Suprapubic skin (tissue), 4 donors: ENCODE measurements at places on chromosomes 1 and 21. TPM values are rescaled to one million over a fixed set of nuclear protein-coding genes. Genes with fewer than 3 reads are reported as not detected.

DNA sequence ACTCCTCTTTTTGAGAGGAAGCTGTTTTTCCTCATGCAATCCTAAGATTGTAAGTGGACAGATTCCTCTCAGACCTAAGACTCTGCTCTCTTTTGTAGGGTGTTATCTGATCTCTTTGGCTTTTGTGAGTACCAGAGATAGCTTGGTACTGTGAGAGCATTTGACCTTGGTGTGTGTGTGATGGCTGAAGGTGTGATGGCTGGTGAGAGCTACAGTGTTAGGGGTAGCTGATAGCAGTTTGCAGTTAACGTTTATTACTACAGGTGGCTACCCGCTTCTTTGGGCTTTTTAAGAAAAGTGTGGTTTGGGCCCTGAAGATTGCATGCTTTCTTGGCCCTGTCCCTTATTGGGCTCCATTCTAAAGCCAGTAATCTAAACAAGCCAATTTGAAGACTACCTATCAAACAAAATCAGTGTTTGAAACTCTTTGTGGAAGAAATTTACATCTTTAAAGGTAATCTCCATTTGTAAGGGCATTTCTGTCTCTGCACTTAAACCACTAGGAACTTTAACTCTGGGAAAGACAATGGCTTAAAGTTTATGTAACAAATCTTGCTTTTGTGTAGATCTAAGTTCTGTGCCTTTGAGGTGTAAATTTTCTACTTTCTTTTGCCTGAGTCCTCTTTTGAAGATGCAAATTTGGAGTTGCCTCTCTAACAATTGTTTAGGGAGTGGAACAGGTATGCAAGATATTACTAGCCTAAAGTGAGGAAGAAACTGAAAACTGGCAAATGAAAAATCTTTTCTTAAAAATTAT, 85.3 kb upstream of the SERBP1 start:
- no peak for DNase-seq

DNA sequence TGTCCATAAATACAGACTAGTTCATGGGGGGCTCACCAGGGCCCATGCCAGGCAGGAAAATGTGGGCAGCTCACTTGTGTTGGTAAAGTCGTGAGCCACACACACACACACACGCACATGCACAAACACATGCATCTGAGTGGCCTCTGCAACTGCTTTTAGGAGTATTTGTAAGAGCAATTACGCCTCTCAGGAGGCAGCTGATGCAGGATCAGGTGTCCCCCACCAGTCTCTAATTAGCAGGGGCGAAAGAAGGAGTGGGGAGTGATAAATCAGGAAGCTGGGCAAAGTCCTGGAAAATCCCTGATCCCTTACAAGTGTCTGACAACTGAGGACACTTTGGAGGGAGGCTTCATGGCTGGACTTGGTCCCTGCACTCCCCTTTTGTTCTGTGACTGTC, 5.7 kb upstream of the IVL start:
- DNase-seq = no peak

- no peak for DNase-seq
Measured at GRCh38 chr1:244710474-244711062, 57.6 kb downstream of the DESI2 start.

GRCh38 chr1:69824932-69825331, 257.2 kb downstream of the LRRC7 start:
- DNase-seq = no peak

DNA sequence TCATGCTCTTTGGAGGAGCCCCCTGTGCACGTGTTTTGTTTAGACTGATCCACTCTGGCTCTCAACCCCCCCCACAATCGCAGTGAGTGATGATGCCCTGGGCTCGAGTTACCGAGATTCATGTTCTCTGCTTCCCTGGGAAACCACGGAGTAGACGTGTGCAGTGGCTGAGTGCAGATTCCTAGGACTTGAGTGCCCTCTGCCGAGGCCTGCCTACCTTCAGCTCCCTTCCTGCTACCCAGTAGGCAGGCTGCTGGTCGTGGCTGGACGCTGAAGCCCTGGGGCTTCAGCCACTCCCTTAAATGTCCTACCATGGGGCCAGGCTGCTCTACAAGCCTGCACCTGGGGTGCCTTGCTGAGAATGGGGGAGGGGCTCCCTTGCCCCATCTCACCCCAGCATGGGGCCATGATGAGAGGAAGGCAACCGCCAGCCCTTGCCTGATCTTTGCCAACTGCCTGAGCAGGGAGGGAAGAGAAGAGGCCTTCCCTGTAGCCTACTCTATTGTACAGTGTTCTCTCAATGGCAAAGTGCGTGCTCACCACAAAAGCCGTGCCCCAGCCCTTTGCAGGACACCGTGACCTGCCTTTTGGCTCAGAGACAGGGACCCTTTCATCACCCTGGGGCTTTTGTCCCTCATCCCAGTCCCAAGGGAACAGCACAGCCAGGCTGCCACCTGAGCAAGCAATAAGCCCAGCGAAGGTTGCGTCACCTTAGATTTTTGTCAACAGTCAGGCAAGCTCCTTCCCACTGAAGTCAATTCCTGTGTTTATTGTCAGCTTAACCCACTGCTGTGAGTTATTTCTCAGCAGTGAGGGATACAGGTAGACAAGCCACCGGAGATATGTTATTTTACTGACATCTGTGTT, 4.1 kb upstream of the GRIK3 start:
- no peak for DNase-seq

GRCh38 chr1:75712306-75712705, 12.2 kb upstream of the ACADM start:
- DNase-seq = no peak

GRCh38 chr1:200795156-200795555, 56.5 kb downstream of the CAMSAP2 start:
- no peak for DNase-seq

DNA sequence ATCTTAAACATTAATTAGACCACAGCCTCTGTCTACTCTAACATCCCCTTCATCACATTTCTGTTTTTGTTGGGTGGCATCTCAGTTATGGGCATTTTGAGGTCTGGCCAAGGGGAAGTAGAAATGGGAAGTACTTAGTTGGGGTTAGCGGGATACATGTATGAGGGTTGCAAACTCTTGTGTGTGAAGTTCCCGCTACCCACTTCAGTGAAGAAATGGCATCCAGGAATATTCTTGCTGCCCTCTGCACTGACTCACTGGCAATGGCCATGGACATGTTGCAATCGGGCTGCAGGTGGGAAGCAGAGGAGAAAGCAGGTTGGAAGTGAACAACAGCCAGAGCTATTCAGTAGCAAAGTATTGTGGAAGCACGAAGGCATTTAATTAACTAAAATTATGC, 7.4 kb downstream of the CD48 start:
- no peak for DNase-seq

GRCh38 chr1:176199707-176200106, 7.4 kb downstream of the COP1 start:
- no peak for DNase-seq

DNA sequence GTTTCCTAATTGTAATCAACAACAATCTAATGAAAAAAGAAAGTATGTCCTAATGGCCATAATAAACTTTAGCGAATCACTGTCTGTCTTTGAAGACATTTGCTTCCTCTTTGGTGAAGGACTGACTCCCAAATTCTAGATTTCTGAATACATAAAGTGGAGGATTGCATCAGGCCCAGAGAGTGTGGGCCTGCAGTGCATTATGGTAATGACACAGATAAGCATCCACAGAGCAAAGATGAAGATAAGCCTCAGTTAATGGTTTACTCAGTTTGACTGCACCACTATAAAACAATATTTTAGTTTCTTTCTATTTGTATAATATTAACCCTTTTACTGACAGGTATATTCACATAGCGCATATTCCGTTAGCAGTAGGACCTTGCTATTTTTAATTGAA, 365.5 kb downstream of the KCTD3 start:
- no peak for DNase-seq

DNA sequence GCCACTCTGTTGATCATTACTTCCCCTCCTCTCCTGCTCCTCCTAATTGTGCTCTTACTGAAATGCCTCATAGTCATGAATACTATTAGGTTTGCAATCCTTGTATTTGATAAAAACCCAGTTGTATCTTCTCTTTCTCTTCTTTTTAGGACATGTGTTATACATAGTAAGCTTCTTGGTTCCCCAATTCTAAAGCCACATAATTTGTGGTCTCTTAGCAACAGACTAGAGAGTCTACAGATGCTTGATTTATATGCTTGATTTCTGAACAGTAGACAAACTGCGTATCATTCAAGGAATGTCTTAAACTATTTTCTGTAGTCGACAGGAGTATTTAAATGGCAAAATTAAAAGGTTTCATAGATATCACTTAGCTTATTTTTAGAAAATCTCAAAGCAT, 1598.9 kb downstream of the PLA2G4A start:
- no peak for DNase-seq

DNA sequence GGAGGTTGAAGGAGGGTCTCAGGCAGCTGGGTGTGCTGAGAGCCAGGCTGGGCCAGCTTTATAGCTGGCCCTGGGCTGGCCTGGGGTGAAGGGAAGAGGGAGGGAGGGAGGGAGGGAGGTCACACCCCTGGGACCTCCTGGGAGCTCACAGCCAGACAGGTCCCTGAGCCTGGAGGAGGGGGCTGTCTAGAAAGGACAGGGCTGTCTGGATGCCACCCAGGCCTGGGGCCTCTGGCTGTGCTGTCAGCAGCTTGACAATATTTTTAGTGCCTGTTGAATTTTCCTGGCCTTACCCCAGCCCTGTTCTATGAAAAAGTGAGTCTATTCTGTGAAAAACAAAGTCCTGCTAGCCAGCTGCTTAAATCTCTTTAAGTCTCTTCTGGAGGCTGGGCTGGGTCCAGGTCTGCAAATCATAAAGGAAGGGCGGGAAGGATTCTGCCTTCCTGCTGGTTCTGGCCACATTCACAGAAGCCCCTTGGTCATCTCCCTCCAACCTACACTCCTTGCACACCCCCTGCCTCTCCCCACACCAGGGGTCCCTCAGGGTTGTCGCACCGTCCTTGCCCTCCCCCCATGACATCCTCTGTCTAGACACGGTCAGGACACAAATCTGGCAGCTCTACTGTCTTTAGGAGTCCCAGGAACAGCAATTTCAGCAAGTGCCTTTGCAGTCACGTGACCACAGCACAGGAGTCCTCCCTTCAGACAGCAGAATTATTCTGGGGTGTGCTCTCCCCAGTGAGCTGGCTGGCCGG, at the start of gene LEFTY2:
LEFTY2 (minus strand) TSS at position 34 of the 755 bp plus-strand sequence. CDS start 80 bp downstream, outside the sequence.
- no peak for DNase-seq

- DNase-seq = no peak
Measured at GRCh38 chr1:3219005-3219790, 150.2 kb downstream of the PRDM16 start.

GRCh38 chr1:17045150-17045549, 8.7 kb downstream of the SDHB start:
- no peak for DNase-seq

GRCh38 chr21:31198575-31198974, 145.5 kb downstream of the TIAM1 start:
- no peak for DNase-seq

AMPD1 gene
- not detected for total RNA-seq

WNT2B gene
- total RNA-seq = 57.9 TPM

DLGAP3 gene
- total RNA-seq = not detected

MYCL gene
- total RNA-seq = 80.8 TPM

HPDL gene
- total RNA-seq = 2.7 TPM

ZNF672 gene
- 38.7 TPM for total RNA-seq

PLCH2 gene
- 155 TPM for total RNA-seq

SHE gene
- 2.0 TPM for total RNA-seq

S1PR1 gene
- 11.4 TPM for total RNA-seq

TOE1 gene
- 5.5 TPM for total RNA-seq

FCGR3A gene
- total RNA-seq = 1.8 TPM

MFSD2A gene
- 416 TPM for total RNA-seq

OR10Z1 gene
- total RNA-seq = not detected

RSPH1 gene
- 0.81 TPM for total RNA-seq
